ENCODE measurements at places on chromosomes 1 and 21.

DNA sequence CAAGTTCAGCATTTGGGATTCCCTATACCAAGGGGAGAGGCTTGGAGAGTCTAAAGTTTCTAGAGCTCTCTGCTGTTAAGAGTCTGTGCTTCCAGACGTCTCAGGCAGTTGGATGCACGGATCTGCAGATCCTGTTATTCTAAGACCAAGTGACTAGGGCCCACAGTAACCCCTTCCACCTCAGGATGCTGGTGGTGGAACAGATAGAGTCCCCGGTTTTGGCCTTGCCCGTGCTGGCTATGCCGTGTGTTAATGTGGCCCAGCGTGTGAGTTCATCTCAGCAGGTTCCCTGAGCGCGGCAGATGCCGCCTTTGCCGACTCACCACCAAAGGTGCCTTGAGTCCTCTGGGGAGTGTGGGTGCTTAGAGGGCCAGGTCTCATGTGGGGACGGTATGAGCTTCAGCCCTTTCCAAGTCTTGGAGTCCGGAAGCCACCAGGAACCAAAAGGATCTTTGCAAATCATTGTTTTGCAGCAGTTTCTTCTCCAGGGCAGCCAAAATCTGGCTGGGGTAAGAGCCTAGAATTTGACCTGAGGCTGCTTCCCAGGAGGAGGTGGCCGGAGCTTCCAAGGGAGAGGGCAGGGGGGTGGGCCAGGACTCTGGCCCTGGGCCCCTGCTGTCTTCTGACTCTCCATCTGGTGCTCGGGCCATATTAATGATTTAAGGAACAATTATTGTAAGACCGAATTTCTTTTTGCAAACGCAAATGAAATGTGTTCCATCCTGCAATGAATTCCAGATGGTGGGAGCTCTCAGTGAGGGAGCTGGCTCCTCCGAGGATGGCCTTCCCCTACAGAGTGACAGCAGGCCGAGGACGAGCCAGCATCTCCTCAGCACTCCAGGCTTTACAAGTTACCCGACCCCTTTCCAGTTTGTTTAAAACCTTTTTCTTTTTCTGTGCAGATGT, 205.7 kb downstream of the FOXD2 start:
- no peak for DNase-seq

DNA sequence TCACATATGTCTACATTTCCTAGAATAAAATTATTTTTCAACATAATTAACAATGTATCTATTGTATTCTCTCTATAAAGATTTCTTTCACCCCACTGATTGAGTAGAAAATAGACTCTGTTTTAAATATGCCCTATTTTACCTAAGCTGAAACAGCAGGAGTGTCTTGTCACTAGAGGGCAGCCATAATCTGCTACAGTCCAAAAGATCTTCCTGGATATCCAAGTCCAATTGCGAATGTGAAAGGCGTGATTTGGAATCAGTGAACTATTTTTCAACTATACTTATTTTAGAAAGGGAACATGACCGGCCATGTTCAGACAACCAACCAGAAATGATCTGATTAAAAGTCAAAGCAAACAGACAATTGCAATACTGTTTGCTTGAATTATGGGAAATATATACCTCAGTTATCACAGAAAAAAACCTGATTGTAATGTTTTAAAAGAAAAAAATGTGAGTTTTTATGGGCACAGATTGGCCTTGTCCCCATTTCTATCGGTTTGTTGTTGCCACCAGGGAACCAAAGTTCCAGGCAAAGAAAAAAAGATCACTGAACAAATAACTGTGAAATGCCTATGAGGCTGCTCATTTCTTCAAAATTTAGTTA, 1211.0 kb upstream of the ADGRL4 start:
- peak; percentile 1 for DNase-seq

- DNase-seq, result no peak
These were observed 24.7 kb upstream of the ADGRB2 start for GRCh38 chr1:31788825-31789256.

DNA sequence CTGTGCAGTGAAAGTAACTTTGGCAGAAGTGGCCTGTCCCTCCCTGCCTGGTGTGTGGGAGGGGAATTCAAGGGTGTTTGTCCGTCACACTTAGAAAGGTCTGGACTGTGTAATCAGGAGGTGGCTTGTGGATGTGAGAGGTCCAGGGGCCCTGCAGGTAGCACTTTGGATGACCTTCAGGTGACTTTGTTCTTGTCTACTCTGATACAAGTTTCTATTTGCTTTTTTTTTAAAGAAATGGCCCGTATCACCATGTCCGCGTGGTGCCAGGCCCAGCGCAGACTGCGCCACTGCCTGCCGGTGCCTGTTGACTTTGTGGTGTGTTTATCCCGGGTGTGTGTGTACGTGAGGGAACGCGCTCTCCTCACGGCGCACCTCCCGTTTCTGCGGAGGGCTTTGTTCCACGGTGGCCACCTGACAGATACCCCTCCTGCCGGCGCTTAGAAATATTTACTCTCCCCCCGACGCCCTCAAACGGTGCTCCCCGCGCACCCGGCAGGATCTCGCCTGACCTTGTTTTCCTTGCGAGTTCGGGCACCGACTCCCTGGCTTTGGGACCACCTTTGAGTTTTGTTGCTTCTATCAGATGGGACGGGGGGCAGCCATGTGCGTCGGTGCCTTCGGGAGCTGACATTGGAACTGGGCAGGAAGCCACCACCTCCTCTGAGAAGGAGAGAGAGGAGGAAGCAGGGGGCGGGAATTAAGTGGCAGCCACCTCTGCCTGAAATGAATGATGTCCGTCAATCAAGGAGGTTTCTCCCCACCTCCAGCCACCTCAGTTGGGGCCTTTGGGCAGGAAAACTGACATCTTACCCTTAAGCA, 119.4 kb downstream of the PRDM16 start:
- DNase-seq, result no peak

DNA sequence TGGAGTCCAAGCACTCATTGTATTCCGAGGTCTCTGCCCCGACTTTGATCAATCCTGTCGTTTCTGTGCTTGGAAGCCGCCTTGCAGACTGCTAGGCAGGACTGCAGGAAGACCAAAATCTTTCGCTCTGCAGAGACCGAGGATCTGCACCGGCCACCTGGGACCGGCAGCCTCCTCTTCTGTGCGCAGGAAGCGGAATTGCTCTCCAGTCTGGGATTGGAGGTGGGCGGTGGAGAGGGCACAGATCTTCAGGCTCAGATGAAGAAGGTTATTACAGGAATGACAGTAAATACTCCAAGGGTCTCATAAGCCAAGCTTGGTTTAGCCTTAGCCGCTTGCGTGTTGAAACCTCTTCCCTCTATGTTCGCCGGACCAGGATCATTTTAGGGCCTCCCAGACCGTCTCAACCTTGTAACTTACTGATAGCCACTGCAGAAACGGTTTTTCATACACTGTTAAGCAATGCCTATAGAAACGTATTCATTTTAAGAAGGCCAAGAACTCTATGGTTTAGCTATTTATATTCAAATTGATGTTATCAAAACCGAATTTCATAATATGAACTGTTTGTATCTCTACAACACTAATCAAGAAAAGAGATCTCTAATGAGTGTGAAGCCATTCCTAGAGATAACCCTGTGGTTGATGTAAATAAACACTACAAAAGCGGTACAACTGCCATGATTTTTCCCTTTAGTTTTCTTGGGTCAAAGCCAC, 1.1 kb downstream of the MIA3 start:
- no peak for DNase-seq

DNA sequence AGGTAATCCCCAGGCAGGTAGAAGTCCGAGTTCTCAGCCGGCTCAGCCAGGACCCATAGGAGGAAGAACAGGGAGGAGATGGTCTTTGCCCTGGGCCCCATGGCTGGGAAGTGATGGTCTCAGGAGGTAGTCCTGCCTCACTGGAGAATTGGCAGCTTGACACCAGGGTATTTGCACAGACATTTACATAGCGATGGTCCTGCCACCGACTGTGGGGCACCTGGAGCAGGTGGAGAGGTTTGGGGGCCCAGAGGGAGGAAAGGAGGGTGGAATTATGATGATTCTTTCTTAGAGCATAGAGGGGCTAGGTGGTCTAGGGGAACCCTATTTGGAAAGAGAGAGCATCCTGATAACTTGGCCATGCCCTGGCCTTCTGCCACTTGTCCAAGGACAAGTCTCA, at the start of gene TAS1R2:
Gene TAS1R2, minus strand, starts transcription at position 101 of the 400 bp plus-strand sequence. Its CDS starts 0 bp downstream, at position 101.
- no peak for DNase-seq

GRCh38 chr1:59827055-59827643, 12.4 kb downstream of the HOOK1 start:
- DNase-seq, result no peak

GRCh38 chr1:33032126-33032869, 4.4 kb downstream of the AK2 start:
- DNase-seq, result no peak

DNA sequence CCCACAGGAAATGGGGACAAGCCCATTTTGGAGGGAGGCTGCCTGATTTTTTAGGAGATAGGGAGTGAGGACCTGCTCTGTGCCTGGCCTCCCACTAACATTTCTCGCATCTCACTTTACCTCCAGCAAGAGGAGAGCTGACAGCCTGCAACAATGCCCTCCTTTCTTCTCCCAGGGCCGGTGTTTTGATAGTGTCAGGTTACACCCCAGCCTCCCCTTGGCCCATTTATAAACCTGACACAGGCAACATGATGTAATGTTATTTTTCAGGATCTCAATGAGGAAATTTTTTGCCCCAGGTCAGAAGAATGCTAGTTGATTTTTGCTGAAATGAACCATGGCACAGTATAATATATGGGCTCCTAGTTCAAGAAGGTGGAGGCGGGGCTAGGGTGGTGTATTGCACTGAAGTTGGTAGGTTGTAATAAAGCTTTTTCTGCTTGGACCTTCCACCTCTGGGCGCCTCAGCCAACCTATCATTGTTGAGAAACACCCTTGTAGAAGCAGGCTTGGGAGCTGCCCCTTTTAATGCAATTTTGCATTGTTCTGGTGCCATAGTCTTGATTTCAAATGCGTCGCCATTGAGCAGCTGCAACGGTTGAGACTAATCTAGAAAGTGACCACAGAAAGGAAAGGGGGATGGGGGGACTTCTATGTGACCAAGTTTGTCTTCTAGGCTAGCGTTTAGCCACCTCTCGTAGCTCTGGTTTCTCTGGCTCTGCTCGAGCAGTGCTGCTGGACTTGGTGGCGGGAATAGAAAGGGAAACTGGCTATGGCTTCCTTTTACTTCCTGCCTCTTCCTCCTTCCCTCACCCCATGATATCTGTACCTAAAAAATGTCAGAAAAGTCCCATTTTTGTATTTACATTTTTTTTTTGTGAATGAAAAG, 53.0 kb downstream of the PBX1 start:
- peak; percentile 82 for DNase-seq

DNA sequence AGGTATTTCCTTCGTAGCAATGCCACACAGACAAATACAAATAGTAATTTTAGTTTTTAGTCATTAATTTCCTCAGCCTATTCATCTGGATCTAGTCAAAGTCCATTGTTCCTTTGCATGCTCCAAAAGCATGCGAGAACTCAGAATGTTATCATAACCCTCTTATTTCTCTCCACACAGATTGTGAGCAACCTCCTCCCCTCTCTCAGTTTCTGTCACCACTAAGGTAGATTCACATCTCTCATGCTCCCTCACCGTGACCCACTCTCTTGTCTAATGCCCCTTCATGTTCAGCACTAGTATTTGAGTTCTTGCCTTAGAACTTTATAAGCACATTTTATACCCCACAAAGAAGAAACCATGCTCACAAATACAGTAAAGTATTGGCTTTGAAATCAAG, 582.4 kb downstream of the PLA2G4A start:
- no peak for DNase-seq

DNA sequence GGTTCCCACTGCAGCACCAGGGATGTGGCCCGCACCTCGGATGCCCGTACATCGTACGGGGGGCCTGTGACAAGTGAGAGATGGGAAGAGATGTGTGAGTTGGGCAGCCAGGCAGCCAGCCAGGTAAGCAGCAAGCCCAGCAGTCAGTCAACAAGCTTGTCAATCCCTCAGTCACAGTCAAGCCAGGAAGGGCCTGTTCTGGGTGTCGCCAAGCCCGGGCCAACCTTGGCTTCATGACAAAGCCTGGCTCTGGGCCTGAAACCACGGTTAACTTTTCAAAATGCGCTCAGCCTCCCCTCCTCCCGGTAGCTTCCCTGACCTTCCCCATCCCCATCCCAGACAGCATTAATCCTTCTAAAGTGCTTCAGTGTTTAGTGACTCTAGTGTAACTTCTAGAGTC, 31.8 kb downstream of the MYOM3 start:
- DNase-seq, result no peak

GRCh38 chr21:15160136-15160535, 95.3 kb upstream of the NRIP1 start:
- DNase-seq, result no peak

GRCh38 chr1:50357186-50357585, 66.1 kb downstream of the DMRTA2 start:
- DNase-seq, result no peak

GRCh38 chr21:42531771-42532170, 18.1 kb downstream of the SLC37A1 start:
- no peak for DNase-seq
